Activated CD8-positive, alpha-beta T cell treated with anti-CD3 and anti-CD28 coated beads for 36 hours (primary cell): ENCODE measurements at places on chromosomes 13 and 19. TPM values are rescaled to one million over a fixed set of nuclear protein-coding genes. Genes with fewer than 3 reads are reported as not detected.

DNA sequence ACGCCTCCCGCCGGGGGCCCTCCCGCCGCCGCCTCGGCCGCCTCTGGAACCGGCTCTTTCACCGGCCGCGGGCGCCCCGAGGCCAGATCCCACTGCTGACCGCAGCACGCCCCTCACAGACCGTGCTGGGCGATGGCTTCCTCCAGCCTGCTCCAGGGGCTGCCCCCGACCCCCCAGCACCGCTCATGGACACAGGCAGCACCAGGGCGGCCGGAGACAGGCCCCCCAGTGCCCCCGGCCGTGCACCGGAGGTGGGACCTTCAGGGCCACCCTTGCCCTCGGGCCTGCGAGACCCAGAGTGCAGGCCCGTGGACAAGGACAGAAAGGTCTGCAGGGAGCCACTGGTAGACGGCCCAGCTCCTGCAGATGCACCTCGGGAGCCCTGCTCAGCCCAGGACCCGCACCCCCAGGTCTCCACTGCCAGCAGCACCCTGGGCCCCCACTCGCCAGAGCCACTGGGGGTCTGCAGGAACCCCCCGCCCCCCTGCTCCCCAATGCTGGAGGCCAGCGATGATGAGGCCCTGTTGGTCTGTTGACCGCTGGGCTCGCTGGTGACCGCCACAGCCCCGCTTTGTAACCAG is 13.0 kb downstream of the LRP3 start:
- no peaks in the 10 kb centered on the region for H3K27me3 ChIP-seq
- H3K27ac ChIP-seq = no peak overlapping the region
- H3K4me3 ChIP-seq = no peak overlapping the region
- DNase-seq = no peak
- H3K36me3 ChIP-seq = no peaks in the 10 kb centered on the region

DNA sequence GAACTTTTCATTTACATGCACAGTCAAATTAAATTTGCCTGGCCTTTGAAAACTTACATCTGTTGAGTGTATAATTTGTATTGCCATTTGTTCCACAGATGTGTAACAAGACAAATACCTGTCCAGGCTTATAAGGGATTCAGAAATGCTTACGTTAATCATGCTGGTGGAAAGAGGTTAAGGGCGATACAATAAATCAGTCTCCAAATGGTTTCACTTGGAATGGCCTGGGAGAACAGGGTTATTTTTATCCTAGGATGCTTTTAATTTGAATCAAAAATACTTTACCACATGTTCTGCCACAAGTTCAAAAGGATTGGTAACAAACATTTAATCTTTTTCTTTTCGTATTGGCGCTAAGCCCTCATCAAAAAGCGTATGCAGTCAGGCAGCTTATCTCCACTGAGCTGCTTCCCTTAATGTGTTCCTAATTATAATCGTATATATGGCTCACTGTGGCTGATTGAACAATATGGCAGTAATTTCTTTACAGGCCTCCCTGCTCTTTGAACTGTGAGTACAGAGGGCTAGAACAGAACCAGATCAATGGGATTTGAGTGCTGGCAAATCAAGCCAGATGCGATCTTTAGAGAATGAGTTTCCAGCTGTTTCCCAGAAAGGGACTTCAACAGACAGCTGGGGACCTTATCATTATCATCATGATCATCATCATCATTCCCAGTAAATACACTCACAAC is 425.7 kb downstream of the SPRY2 start:
- H3K27me3 ChIP-seq = no peaks in the 10 kb centered on the region
- H3K4me1 ChIP-seq = no peaks in the 10 kb centered on the region
- H3K36me3 ChIP-seq = no peaks in the 10 kb centered on the region
- DNase-seq = no peak
- no peak overlapping the region for H3K27ac ChIP-seq
- no peak overlapping the region for H3K4me3 ChIP-seq

DNA sequence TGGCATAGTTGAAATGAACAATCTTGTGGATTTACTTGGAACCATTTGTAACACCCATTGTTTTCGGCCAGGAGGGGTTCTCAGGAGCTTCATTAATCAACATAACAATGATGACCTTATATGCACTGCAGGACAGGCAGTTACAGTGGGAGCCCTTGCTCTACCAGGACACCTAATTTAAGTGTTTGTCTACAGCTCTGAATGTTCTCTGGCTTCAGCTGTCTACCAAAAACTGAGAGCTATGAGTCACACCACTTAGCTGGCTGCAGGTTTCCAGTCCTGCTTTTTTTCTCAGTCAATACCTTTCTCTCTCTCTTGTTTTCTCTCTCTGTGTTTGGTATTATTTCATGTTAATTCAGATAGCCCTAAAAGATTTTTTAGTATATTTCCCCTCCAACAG is 105.4 kb upstream of the MBNL2 start:
- no peaks in the 10 kb centered on the region for H3K36me3 ChIP-seq
- H3K4me1 ChIP-seq = peaks cover 6% of the 10 kb centered on the region
- no peak overlapping the region for H3K4me3 ChIP-seq
- H3K27me3 ChIP-seq = peaks cover 32% of the 10 kb centered on the region
- peak; percentile 33 for DNase-seq

DNA sequence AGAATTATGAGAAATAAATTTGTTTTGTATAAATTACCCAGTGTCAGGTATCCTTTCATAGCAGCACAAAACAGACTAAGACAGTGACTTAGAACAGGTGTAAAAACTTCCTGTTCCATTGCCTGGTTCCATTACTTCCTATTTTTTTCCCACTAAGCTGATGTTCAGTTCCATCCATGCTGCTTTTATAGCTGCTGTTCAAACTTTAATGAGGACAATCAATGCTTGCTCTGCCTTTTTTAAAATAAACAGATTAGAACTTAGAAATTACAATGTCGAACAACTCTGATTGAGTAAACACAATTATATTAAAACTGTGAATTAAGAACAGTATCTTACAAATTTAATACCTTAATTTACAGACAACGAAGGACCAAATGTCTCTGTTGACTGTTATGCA is 818.9 kb downstream of the OLFM4 start:
- DNase-seq = no peak
- H3K27me3 ChIP-seq = no peaks in the 10 kb centered on the region
- no peaks in the 10 kb centered on the region for H3K36me3 ChIP-seq
- H3K4me1 ChIP-seq = no peaks in the 10 kb centered on the region

GGN gene
- total RNA-seq = not detected

VSTM2B gene
- not detected for total RNA-seq

PGLYRP1 gene
- total RNA-seq = not detected

TJP3 gene
- 0.69 TPM for total RNA-seq

ZNF101 gene
- 85.2 TPM for total RNA-seq

SPIB gene
- 0.68 TPM for total RNA-seq
